CD4-positive, alpha-beta T cell treated with Interleukin-2 at 100 ng/mL for 4 hours (primary cell): ENCODE measurements at places on chromosomes 1 and 21.

DNA sequence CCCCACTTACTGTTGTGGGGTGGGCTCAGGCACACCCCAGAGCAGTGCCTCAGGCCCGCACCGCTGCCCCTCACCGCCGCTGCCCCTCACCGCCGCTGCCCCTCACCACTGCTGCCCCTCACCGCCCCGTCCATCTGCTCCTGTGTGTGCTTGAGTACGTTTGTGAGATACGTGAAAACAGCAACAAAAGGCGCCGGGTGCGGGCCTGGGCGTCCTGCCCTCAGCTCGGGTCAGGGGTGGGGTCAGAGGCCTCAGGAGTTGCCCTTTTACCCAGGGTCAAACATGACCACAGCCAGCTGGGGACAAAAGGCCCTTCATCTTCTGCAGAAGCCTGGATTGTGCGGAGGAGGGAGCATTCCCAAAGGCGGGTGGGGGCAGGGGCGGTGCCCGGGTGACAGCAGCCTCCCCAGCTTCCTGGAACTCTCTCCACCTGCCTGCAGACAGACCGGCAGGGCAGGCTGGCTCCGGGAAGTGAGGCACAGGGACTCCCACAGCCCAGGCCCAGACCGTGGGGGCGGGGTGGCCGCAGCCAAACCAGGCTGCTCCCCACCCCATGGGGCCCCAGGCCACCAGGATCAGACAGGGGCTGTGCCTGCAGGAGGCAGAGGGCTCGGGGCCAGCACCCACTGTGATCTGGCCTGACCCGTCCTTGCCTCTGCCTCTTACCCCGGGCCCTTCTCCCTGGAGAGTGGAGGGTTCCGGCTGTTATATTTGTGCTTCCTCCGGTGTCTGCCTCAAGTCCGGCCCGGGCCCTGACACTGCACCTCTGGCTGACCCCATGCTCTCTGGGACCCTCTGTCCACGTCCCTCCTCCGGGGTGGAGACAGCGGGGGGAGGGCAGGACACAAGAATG lies 2.3 kb upstream of the VWA1 start:
- no peak for DNase-seq

DNA sequence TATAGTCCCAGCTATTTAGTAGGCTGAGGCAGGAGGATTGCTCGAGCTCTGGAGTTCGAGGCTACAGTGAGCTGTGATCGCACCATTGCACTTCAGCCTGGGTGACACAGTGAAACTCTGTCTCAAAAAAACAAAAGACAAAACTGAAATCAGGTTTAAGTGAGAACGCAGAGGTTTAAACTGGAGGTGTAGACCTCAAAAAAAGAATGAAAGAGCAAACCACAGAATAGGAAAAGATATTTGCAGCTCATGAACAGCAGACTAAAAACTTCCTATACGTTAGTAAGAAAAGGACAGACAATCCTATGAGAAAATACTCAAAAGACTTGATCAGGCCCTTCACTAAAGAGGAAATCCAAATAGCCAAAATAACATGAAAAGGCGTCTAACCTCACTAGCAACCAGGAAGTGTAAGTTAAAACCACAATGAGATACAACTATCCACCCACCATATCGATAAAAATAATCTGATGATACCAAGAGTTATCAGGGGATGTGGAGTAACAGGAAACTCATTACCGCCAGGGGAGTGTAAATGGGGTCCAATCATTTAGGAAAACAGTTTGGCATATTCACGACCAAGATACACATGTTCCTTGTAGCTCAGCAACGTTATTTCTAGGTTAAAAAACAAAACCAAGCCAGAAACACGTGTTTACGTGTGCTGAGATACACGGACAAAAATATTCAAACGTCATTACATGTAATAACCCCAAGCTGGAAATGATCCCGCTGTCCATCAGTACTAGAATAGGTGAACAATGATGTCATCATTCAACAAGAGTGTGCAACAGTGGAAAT lies 9.8 kb downstream of the TNFRSF9 start:
- DNase-seq = peak; percentile 42

DNA sequence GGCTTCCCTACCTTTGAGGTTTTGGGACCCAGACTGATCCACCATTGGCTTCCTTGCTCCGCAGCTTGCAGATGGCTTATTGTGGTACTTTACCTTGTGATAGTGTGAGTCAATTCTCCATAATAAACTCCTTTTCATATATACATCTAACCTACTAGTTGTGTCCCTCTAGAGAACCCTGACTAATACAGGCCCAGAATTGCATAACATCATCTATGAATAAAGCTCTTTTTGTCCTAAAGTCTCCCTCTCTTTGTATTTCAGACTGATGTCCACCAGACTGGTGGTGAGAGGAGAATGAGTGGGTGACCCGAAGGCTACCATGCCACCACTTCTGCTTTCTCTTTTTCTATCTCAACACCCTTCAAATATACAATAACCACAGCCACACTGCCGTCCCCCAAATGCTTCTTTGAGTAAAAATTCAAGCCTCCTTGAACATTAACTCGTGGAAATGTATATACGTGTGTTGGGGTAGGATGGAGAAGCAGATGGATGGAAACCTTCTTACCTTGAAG lies 265.7 kb downstream of the PTBP2 start:
- no peak for DNase-seq

DNA sequence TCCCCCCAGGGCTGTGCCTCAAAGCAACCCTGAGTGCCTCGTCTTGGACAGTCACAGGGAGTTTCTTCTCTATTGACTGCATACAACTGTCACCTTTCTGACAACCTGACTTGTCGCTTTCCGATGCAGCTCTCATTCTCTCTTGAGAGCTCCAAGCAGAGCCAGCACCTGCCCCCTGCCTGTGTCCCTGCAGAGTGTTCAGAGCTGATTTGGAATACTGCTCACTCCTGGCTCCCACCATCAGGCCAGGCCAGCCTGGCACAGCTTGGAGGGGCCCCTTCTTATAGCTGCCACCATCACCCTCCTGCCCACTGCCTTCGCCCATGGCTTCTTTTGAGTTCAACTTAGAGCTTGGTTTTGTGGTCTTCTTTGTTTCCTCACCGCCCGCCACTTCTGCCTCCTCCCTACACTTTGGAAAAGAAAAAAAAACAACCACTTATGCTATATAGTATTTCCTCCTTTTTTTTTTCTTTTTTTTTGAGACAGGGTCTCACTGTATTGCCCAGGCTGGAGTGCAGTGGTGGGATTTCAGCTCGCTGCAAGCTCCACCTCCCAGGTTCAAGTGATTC lies 12.3 kb downstream of the NCF2 start:
- no peak for DNase-seq

- no peak for DNase-seq
Measured at GRCh38 chr21:44814498-44815023, 3.3 kb downstream of the SUMO3 start.
